ENCODE measurements at places on chromosomes 7 and 10. TPM values are rescaled to one million over a fixed set of nuclear protein-coding genes. Genes with fewer than 3 reads are reported as not detected.
A peak's percentile ranks its signal among the peaks of the same experiment; 100 is the strongest.

GRCh38 chr7:45923290-45923689 lies 2.2 kb upstream of the IGFBP3 start:
- DNase-seq, result peak; percentile 76
- no peaks in the 10 kb centered on the region for H3K36me3 ChIP-seq
- H3K4me3 ChIP-seq, result no peak overlapping the region

GRCh38 chr10:119211625-119212441 lies 4.5 kb downstream of the GRK5 start:
- no peaks in the 10 kb centered on the region for H3K27me3 ChIP-seq
- DNase-seq, result no peak
- no peaks in the 10 kb centered on the region for H3K36me3 ChIP-seq
- peak overlapping the region; percentile 84 for H3K27ac ChIP-seq
- H3K4me1 ChIP-seq, result peaks cover 73% of the 10 kb centered on the region

DNA sequence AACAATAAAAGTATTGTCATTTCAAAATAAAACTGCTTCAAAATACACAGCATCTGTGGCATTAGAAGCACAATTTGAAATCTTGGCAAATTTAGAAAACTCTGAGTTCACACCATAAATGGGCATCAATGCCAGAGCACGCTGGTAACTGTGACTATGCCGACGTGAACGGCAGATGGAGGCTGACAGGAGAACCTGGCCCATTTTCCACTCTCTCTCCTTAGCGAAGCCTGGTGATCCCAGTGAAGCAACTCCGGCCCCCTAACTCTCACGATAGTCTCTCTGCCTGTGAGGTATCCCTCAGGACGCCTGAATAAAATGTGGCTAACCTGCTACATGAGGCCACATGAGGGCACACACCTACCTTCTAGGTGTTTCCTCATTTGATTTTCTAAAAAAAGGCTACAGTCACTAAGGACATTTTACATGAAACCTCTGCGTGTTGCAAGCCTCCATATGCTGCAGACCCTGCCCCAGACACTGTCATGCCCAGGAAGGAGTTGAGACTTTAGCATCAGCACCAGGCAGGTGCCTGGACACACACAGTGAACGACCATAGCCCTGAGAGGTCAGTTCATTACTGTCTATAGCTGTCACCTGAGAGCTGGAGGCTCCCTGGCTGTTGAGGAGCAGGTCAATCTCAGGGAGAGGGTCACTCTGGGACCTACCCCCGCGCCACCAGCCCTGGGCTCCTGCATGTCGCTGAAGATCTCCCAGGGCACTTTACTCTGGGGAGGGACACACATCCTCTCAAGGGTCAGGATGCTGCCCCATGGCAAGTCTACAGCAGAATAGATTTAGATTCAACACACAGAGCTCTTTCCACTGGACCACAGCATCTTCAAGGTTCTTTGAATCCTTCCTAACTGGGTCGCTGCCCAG lies 62.9 kb upstream of the CAMK2B start:
- H3K27me3 ChIP-seq, result no peaks in the 10 kb centered on the region
- no peak overlapping the region for H3K4me3 ChIP-seq
- H3K4me1 ChIP-seq, result no peaks in the 10 kb centered on the region
- peaks cover 97% of the 10 kb centered on the region for H3K36me3 ChIP-seq

- no peaks in the 10 kb centered on the region for H3K36me3 ChIP-seq
- no peaks in the 10 kb centered on the region for H3K4me1 ChIP-seq
- no peaks in the 10 kb centered on the region for H3K27me3 ChIP-seq
- H3K4me3 ChIP-seq, result no peak overlapping the region
- no peak for DNase-seq
These were observed 8.4 kb downstream of the GOLGA7B start for GRCh38 chr10:97858001-97858439.

- no peak overlapping the region for H3K27ac ChIP-seq
- H3K36me3 ChIP-seq, result no peaks in the 10 kb centered on the region
- peaks cover 8% of the 10 kb centered on the region for H3K4me1 ChIP-seq
- DNase-seq, result no peak
These were observed 36.3 kb downstream of the HACD1 start for GRCh38 chr10:17580885-17581284.

DNA sequence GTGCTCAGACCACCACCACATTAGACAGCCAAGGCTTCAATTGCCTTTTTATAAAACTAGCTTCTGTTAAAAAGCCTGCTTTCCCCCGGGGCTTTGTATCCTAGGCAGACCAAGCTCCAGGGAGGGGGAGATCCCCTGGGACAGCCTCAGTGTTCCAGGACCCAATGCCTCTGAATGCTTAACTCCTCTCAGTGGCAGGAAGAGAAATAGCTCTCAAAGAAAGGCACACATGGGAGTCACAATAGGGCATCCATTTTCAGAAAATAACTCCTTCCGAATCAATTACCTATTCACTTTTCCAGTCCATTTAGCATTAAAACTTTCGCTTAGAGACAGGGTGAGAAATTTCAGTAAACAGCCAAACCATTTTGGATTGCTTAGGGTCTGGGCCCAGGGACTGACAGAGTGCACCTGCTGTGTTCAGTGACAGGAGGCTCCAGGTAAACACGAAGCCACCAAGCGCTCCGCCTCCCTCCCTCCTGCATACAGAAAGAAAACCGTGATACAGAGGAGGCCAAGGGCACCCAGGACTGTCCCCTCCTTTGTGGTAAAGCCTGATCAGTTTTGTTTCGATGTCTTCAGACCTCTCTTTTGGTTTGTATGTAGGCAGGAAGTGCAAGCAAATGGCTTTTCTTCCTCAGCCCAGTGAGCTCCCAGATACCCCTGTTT lies 599.7 kb downstream of the KCNMA1 start:
- H3K36me3 ChIP-seq, result no peaks in the 10 kb centered on the region
- H3K27ac ChIP-seq, result no peak overlapping the region
- DNase-seq, result no peak

DNA sequence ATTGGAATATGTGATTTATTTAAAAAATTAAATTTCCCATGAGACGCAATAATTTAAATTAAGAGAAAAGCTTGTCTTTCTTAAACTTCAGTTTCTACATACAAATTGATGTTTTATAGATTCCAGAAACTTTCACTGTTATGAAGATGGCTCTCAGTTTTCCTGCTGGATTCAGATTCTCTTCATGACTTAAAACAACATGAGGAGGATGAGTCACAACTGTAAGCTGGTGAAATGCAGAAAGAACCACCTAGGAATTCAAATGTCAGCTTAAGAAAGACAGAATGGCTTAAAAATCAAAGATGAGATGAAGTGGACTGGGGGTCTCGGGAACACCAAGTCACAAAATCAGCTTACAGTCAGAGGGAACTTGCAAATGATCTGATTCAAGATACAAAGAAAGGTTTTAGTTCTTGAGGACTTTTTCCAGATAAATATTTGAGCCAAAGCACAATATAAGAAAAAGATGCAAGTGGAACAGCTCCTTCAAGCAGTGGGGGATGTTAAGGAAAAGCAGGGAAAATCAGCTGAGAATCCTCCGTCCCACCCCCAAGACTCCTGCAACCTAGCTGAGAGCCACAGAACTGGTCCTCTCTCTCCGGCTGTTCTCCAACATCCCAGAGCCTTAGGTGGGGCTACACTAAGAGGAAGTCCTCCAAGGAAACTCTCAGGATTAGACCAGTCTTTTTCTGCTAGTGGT lies 279.8 kb downstream of the KCNMA1 start:
- no peak for DNase-seq
- H3K27me3 ChIP-seq, result peaks cover 4% of the 10 kb centered on the region
- H3K36me3 ChIP-seq, result no peaks in the 10 kb centered on the region
- no peaks in the 10 kb centered on the region for H3K4me1 ChIP-seq

DNA sequence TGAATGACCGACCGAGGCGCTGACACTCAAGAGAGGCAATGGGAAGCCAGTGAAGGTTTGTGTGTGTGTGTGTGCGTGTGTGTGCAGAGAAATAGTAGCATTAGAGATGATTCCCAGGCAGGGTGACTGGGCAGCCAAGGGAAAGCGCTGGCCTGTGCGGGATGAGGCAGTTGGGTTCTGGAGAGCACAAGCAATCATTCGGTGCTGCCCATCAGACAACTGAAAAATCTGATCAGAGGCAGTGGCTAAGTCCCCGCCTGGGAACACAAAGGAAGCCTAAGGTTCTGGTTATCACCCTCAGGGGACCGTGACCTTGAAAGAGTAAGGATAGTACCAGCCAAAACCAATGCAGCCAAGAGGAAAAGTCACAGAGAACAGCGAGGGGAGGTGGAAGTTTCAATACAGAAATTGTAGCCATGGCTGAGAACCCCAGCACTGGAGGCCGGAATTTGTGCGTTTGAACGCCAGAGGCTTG lies 868 bp upstream of the PDCD4 start:
- no peak for DNase-seq
- H3K36me3 ChIP-seq, result no peaks in the 10 kb centered on the region
- H3K27ac ChIP-seq, result peak overlapping the region; percentile 97
- H3K4me3 ChIP-seq, result peak overlapping the region; percentile 82

DNA sequence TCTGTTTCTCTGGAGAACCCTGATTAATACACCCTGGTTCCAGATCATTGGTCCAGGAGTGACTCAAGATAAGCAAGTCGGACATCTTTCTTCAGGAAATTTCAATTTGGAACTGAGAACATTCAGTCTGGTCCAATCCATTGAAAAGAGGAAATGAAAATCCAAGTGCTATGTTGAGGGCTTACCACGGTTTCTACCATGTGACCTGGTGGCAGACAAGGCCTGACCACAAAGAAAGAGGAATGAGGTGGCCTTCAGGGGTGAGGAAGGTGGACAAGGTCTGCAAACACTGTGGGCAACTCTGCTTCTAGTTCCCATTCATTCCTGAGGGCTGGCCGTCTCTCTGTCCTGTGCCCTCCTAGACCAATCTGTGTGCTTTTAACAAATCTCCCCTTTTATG lies 149.2 kb upstream of the GHITM start:
- no peak for DNase-seq
- H3K27ac ChIP-seq, result no peak overlapping the region
- no peaks in the 10 kb centered on the region for H3K36me3 ChIP-seq
- H3K4me3 ChIP-seq, result no peak overlapping the region
- H3K4me1 ChIP-seq, result no peaks in the 10 kb centered on the region

NEUROD6 gene
- total RNA-seq, result not detected

HTRA1 gene
- total RNA-seq, result 45.3 TPM

MORN4 gene
- 5.4 TPM for total RNA-seq
